Right renal pelvis (tissue), 4 donors: ENCODE measurements at places on chromosomes 1 and 21. TPM values are rescaled to one million over a fixed set of nuclear protein-coding genes. Genes with fewer than 3 reads are reported as not detected.

The UMODL1 gene
- polyA plus RNA-seq, result 0.13 TPM

The DENND1B gene
- polyA plus RNA-seq, result 11.2 TPM

- DNase-seq, result no peak
Measured at GRCh38 chr21:42071146-42071737, at the start of gene UMODL1. Gene UMODL1, plus strand, starts transcription at chr21:42071317. Its CDS starts 0 bp downstream, at chr21:42071317.

DNA sequence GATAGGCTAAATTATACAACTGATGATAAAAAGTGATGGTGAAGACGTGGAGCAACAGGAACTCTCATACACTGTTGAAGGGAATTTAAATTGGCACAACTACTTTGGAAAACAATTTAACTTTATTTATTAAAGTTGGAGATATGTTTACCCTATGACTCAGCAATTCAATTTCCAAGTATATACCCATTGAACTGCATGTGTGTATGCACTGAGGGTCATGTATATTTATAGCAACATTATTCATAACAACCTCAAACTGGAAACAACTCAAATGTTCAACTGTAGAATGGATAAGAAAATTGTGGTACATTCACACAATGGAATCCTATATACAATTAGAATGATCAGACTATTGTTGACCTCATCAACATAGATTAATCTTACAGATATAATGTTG is 16.5 kb upstream of the BCAS2 start:
- DNase-seq, result no peak

DNA sequence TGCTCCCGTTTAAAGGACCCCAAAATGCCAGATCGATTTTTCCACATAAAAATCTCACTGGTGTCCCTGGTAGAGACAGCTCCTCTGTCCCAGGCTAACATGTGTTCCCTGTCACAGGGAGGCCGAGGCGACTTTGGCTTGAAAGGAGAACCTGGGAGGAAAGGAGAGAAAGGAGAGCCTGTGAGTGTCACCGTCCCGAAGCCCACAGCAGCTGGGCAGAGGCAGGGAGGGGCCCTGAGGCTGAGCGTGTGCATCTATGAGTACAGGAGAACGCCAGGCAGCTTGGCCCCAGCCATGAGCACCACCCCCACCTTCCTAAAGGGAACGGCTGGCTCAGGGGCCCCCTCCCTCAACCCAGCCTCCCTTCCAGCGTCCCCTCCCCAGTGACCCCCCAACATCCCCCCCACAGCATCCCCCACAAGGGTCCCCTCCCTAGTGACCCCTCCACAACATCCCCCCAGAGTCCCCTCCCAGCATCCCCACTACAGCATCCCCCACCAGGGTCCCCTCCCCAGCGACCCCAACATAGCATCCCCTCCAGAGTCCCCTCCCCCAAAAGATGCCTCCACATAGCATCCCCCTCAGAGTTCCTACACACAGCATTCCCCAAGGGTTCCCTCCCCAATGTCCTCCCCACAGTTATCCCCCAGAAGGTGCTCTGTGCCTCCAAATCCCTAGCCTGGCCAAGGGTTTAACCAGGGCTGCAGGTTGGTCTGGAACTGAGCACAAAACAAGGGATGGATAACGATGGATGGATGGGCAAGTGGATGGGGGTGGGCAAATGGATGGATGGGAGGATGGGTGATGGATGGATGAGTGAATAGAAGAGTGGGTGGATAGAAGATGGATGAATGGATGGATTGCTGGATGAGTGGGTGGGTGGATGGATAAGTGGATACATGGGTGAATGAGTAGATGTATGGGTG is 25.1 kb downstream of the COL6A2 start:
- DNase-seq, result no peak

DNA sequence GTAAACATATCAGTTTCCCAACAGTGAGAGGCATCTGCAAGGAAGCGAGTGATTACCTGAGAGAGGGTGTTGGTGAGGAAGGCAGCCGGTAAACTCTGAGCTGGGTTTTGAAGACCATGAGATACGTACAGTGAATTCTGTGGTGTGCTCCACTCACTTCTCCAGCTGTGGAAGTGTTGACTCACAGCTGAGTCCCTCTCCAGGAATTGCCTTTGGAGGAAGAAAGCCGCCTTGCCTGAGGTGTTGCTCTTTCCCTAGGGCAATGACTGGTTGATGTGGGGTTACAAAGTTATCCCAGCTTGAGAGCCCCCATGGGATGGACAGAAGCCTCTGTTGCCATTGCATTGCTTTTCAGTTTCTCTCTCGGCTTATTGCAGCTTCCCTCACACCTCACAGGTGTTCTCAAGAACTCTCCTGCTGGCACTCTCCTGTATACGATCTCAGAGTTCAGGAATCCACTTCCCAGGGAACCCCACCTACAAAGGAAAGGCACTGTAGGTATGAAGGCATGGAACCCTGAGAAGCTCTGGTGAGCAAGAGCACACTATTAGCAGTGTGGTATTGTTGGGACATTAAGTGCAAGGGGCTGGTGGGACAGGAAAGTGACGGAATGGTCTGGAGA is 10.8 kb downstream of the NHLH1 start:
- DNase-seq, result no peak

The IVL gene
- not detected for polyA plus RNA-seq
